ENCODE measurements at places on chromosomes 7 and 10.

DNA sequence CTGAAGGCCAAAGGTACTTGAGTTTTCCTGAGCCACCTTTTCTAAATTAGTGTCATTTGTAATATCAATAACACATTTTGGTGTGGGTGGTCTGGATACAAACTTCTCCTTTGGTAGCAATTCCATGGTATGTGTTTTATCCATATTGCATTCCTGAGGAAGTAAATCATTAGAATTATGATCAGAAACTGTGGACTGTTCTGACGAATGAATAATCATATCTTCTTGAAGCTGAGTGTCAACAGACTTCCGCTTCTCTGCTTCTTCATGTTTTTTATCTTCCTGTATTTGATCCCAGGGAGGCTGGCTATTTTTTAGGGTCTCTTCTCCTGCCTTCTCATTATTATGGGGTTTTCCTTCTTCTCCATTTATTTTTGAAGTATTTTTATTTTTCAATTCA, 81.4 kb downstream of the NRBF2 start:
- DNase-seq, result no peak

DNA sequence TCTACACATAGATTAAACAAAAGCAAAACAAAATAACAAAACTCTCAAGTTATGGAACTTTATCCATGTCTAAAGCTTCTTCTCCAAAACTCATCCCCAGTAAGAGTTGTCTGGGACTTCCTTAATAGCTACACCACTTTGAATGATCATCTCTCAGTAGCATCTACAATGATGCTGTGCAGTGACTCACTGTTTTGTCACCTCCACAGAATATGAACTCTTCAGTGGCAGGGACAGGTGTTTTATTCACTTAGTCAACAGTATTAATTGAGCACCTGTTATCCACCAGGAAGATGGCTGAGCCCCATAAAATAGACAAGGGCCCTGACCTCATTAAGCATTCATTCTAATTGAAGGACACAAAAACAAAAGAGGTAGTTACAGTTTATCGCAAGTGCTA, 350.7 kb downstream of the ELMO1 start:
- no peak for DNase-seq

DNA sequence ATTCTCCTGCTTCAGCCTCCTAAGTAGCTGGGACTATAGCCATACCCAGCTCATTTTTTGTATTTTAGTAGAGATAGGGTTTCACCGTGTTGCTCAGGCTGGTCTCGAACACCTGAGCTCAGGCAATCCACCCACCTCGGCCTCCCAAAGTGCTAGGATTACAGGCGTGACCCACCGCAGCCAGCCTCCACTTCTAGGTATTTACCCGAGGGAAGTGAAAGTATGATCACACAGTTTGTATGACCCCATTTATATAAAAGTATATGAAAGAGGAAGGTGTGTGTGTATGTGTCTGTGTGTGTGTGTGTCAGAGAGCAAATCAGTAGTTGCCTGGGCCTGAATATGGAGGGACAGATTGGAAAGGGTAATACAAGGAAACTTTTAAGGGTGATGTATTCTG, 2.0 kb upstream of the PURB start:
- DNase-seq, result no peak

GRCh38 chr10:50316695-50317648, 65.7 kb upstream of the ASAH2 start:
- peak; percentile 34 for DNase-seq

DNA sequence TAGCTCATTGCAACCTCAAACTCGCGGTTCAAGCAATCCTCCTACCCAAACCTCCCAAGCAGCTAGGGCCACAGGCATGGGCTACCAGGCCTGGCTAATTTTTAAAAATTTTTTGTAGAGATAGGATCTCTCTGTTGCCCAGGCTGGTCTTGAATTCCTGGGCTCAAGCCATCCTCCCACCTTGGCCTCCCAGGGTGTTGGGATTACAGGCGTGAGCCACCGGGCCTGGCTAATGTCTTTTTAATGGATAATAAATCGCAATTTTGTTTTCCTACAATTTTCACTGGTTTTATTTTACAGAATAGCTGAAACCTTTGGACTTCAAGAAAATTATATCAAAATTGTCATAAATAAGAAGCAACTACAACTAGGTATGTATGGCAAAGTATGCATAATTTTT, 10.9 kb downstream of the NUB1 start:
- DNase-seq, result no peak

DNA sequence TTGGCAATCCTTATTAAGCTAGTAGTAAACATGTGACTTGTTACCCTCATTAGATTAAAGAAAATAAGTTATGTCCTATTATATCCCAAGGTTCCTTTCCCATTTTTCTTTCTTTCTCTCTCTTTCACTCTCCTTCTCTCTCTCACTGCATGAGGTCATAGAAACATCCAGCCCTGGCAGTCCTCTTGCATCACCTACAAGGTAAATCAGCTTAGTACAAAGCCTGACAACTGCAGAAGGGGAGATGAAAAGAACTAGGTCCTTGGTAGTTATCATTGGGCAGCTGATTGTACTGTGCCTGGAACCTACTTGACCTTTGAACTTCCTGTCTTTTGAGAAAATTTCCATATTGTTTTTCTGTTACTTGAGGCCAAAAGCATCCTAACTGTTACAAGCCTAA, 307.9 kb upstream of the SP8 start:
- DNase-seq, result no peak

DNA sequence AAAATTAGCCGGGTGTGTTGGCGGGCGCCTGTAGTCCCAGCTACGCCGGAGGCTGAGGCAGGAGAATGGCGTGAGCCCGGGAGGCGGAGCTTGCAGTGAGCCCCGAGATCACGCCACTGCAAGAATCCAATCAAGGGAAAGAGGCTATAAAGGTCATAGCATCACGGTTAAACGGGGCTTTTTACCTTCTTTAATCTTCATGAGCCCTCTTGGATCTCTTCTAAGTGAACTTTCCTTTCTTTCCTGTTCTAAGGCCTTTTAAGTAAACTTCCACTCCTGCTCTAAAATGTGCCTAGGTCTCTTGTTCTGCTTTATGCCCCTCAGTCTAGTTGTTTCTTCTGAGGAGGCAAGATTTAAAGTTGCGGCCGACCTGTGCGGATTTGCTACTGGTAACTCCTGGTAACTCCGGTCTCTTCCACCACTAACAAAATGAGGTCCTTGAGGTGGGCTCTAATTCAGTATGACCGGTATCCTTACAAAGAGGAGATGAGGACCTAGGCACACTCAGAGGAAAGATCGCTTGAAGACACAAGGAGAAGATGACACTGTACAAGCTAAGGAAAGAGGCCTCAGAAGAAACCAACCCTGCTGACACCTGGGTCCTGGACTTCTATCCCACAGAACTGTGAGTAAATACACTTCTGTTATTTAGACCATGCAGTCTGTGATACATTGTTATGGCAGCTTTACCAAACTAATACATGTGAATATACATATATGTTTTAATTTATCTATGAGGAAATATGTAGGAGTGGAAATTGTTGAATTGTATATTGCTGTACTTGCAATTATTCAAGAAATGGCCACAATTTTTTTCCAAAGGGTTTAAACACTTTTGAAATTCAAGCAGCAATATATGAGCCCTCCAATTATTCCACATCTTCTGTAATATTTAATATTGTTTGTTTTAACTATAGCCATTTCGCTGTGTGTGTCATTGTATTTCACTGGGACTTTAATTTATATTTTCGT, 331.5 kb upstream of the CNTNAP2 start:
- no peak for DNase-seq

- no peak for DNase-seq
Measured at GRCh38 chr10:92742331-92743228, 52.8 kb downstream of the HHEX start.

- no peak for DNase-seq
Measured at GRCh38 chr7:150443793-150444540, 6.5 kb upstream of the GIMAP8 start.

- peak; percentile 18 for DNase-seq
Measured at GRCh38 chr7:109893231-109893630, 1197.7 kb upstream of the LRRN3 start.

DNA sequence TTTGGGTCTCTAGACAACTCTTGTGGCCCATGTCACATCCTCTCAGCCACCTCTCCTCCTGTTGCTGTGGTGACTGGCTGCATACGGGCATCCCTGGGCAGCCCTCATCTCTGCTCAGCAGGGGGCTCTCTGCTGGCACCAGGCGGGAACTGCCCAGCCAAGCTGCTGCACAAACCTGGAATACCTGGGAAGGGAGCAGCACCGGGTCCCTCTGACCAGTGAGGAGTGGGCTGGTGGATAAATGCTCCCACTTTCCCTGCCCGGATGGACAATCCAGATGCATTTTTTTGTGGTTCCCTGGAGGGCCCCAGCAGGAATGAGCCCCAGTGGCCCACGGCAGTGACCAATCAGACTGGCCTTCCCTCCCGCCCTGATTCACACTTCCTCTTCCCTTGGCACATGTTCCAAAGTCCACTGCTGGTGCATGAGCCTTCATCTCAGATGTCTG, 21.9 kb downstream of the GRID1 start:
- no peak for DNase-seq

DNA sequence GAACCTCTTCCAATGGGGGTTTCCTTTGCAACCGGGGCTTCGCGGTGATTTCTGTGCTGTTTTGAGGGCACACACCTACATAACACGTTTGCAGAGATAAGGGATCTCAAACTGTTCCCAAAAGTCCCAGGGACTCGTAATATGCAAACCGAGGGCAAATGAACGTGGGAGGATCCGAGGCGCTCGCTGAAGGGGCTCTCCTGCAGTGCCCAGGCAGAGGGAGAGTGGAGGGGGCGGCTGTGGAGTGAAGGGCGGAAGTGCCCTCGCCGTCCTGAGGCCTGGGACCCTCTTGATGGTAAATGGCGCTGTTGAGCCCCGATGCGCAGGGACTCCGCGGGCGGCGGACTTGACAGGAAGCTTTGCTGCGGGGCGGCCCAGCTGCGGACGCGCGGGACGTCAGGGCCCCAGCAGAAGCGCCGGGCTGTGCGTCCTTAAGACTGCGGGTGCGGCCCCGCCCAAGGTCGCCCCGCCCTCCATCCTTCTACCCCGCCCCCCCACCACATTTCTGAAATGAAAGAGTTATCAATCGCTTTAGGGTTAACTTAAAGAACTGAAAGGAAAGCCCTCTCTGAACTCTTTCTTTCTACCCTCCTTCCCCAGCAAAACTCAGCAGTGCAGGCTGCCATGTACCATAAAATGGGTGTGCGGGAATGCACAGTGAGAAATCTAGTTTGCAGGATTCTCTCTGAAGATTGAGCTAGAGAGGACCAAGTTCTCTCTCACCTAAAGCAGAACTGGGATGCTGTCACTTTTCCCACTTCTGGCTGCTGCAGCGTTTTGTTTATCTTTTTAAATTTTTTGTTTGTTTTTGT, 151.8 kb upstream of the YAE1 start:
- peak; percentile 56 for DNase-seq

GRCh38 chr10:88256013-88256680, 327.0 kb downstream of the RNLS start:
- no peak for DNase-seq

DNA sequence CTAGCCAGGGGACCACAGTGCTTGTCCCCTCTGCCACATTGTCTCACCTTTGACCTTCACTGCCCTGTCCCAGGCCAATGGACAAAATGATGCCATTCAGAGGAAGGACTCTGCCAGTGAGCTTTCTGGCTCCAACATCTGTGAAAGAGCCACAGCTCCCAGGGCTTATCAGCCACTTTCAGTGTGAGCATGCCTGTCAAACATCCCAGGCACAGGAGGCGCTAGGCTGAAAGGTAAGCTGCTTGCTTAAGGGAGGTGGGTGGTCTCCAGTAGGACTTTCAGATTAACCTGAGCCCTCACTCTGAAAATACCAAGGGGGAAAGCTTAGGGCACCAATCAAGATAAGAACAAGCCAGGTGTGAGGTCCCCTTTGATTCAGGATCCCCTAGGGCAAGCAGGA, 59.8 kb upstream of the GDF10 start:
- DNase-seq, result no peak

DNA sequence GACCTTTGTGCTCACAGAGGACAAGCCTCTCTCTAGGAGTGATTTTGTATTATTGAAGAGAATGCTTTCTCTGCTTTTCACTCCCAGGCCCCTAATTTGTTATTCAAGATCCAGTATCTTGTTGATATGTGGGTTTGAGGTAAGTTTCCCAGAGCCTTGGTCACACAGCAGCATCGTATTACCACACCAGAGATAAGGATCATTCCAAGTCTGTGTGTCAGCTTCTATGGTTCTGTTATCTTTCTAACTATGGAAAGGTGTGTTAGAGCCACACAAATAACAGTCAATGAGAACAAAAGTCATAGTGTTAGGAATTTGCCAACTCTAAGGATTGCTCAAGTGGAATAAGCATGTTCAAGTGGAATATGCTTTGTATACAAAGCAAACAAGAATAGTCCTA, 1208.3 kb downstream of the GATA3 start:
- DNase-seq, result no peak

DNA sequence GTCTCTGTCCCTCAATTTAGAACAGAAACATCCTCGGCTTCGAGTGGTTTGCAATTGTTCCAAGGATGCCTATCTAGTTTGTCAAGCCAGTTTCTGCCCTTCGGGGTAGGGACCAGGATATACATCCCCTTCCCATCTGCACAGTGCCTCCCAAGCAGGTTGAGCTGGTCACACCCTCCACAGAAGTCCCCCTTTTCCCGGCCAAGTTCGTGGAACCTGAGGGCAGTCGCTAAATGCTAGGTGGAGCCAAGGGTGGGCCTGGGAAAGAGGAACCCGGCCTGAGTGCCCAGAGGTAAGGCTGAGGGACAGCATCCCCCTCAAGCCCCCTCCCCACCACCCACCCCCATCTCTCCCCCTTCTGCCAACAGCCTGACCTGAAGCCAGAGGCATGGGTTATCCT, 62.4 kb upstream of the NANOS1 start:
- no peak for DNase-seq

DNA sequence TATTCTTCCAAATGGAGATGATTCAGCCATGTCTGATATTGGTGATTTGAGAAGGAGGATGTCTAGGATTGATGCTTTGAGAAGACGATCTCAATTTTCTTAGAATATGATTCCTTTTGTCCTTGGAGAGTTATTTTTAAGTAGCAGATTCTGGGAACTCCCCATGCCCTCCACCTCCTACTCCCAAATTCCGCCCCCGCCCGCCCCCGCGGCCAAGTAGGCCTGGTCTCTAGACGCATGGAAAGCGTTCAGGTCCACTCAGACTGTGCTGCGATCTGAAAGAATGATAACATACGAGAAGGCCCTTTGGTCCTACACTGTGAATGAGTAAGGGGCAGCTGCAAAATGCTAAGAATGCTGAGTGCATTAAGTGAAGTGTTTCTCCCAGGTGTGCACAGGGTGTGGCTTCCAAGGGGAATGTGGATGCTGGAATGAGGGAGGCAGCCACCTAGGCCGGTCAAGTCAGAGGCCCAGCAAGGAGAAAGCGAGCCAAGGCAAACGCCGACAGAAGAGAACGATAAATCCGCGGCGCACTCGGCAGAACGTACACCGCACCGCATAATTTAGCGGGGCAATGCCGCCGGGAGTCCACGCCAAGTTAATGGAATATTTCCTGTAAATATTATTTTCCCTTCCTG, 142.3 kb downstream of the PRPF18 start:
- no peak for DNase-seq

DNA sequence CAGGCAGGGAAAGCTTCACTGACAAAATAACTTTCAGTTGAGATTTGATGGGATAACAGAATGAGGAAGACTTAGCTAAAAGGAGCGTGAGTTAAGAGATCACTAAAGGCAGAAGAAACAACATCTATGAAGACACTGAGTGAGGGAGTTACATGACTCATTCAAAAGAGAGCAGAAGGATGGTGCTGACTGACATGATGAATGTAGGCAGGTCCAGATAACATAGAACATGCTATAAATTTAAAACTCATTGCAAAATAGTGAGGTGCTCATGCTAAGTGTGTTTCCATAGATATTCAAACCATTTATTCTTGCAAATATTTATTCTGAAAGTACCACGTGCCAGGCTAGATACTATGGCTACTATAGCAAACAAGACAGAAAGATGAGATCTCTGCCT, 116.4 kb upstream of the DGKB start:
- no peak for DNase-seq

GRCh38 chr7:97020996-97021746, 3.5 kb downstream of the DLX5 start:
- DNase-seq, result no peak
